ENCODE measurements at places on chromosomes 3 and 15.

GRCh38 chr3:4899710-4900109 lies 79.5 kb upstream of the BHLHE40 start:
- no peak for DNase-seq

- no peak for DNase-seq
Observed at GRCh38 chr15:34883633-34884032, 85.9 kb downstream of the AQR start.

DNA sequence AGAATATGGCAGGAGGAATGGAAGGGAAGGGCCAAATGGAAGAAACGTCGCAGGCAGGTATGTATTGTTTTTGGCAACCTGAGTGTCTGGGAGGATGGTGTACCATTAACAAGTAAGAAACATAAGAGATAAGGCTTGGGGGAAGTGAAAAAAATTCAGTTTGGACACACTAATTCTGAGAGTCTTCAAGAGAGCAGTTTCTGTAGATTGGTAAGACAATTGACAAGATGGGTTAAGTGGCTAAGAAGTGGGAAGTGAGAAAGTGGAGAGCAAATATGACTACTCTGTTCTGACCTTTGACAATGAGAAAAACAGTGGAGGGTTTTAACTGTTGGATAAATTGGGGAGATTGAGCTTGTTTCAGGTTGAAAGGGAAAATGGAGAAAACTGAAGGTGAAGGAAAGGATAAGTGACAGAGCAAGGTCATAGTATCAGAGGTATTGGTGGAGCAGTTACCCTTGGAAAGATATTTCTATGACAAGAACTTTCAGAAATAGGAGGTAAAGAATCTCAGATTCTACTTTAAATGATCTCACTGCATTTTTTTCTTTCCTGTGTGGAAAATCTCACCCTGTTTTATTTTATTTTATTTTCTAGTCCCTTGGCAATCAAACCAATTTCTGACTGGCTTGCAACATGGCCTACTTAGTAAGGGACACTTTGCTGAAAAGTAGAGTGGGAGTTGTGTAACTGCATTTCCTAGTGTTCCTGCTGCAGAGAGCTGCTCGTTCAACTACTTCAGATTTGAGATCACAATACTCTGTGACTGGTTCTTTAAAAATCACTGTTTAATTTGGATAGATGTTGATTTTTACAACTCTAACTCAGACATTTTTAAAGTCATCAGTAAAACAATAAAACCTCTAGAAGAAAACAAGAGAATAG lies 23.1 kb upstream of the GABPB1 start:
- peak; percentile 53 for DNase-seq

GRCh38 chr3:171049861-171050444 lies 23.4 kb upstream of the SLC2A2 start:
- peak; percentile 56 for DNase-seq

Data from OCI-LY7 (cell line).